ENCODE measurements at places on chromosomes 16 and 17.

- DNase-seq = no peak
Measured at GRCh38 chr16:80080287-80080851, 460.4 kb upstream of the DYNLRB2 start.

DNA sequence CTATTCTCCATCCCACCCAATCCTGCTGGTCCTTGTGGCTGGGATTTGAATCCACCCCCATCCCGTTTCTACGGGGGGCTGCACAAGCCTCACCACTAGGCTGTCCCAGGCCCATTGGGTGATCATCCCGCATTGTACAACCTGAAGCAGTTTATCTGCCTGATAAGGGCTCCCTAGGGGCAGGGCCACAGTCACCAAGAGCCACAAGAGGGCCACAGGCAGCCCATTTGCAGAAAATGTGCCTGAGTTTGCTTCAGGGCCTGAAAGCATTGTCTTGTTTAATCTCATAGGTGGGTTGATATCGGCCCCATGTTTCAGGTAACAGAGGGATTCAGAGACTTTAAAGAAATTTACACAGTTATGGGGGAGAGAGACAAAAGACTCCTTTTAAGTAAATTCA, 245.0 kb downstream of the CPPED1 start:
- DNase-seq = no peak

DNA sequence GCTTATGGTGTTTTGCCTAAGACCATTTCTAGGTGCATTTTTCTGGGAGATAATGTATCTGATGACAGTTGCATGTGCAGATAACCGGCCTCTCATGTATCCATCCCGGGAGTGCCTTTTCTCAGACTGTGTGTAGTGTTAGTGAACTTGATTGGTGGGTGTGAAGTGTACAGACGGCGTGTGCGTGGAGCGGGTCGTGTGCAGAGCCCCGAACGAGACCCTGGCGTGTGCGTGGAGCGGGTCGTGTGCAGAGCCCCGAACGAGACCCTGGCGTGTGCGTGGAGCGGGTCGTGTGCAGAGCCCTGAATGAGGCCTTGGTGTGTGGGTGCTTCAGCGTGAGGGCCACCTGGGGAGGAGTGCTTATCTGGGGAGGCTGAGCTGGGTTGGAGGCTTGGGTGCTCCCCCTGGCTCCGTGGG, 28.9 kb upstream of the ZNF750 start:
- no peak for DNase-seq

GRCh38 chr17:21258593-21258992, 5.4 kb upstream of the NATD1 start:
- DNase-seq = no peak

DNA sequence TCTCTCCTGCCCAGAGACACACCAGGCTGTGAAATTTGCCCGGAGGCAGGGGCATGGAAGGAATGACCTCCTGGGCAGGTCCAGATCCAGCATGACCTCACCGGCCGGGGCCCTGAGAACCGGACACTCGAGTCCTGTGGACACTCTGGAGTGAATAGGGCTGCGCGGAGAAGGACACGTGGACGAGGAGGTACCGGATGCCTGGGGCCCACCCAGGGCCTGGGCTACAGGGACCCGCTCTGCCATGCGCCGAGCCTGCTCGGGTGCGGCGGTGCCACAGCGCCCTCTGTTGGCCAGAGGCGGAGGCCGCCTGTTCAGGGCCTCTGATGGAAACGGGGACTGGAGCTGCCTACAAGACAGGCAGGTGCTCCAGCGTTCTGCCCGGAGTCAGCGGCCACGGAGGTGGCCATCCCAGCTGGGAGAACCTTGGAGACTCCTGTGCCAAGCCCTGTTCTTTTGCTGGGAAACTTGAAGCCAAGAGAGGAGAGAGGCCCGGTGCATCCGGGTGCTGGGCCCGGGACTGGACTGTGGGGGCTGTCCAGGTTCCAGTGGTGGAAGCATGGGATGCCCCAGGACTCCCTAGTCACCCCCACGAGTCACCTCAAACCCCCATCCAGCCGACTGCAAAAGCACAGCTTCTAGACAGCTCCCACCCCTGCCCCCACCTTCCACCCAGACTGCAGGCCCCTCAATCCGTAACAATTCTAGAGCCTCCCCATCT, 19.3 kb upstream of the NXPH3 start:
- DNase-seq = peak; percentile 87

DNA sequence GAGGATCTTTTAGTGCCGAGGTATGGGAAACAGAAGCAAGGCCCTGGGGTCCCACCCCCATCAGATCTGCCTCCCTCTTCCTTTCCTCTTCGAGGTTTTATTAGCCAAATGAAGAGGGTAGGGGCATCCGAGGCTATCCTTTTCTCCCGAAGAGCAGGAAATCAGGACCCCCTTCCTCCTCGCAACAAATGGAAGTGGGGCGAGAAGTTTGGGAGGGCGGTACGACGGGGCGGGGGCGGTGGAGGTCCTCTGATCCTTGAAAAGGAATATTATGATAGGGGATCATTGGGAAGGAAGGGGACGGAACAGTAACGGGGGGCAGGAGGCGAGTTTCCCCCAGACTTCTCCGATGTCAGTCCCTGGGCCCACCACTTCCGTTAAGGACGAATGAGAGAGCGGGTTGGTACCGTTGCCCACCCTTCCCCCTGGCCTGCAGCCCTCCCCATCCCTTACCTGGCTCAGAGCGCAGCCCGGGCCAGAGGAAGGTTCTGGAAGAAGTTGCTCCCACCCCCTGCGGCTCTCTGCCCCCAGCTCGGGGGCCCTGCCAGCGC, 309 bp downstream of the FOXJ1 start:
- no peak for DNase-seq

DNA sequence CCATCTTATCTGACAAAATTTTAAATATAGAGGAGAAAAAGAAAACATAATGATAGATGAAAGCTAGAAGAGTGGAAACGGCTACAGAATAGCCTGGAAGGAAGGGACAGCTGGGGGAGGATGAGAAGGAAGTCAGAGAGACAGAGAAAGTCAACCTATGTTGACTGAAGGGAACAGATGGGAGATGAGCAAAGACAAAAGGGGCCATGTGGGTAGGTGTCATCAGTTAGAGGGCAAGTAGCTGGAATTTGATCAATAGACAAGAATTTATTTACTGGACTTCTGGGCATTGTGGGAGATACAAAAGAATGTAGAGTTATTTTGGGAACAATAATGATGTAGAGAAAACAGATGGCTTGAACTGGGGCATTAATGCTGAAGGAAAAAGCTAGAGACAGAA, 194.4 kb downstream of the ANKFN1 start:
- no peak for DNase-seq

DNA sequence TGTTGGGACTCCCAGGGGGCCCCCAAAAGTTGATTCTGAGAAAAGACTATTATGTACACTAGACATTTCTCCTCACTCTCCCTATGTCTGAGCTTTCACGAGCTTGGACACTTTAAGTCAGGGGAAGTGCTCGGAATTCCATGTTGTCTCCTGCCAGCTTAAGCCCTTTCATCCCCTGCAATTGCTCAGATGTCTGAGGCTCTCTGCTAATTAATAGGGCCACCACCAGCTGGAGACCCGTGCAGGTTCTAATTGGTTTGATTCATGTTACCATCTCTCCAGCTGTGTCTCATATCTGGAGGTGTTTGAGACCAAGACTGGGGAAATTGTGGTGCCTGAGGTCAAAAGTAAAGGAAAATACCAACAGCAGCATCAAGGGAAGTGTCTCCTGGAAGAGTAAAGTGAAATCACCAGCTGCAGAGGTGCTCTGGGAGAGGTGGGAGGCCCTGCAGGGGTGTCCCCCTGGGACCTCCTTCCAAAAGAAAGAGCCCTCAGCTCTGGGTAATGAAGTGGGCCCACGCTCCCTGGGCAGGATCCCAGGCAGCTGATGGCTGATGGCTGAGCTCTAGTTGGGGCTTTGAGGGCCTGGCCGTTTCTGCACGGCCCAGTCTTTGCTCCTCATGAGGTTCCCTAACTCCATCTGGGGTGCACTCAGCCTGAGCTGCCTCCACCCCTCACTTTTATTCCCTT, 5.8 kb upstream of the UTS2R start:
- DNase-seq = no peak

GRCh38 chr16:88348377-88349152, 34.2 kb upstream of the ZNF469 start:
- DNase-seq = no peak

DNA sequence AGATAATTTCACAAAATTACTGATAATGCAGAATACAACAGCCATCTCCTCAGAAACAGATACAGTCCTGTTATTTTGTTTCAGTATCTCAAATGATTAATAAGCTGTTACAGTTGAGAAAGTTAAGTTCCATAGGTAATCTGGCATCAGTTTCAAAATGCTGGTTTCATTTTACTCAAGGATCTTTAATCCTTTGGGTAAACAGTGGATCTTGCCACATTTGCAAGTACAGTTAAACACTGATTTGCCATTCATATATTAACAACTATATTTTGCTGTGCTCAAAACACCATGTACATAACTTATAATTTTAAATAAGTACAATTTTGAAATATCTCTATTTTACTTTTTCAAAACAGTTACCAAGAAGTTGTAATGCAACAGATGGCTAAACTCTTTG, 31.2 kb downstream of the RPGRIP1L start:
- no peak for DNase-seq

- DNase-seq = no peak
Measured at GRCh38 chr16:29256501-29256981, 150.0 kb downstream of the NPIPB11 start.

DNA sequence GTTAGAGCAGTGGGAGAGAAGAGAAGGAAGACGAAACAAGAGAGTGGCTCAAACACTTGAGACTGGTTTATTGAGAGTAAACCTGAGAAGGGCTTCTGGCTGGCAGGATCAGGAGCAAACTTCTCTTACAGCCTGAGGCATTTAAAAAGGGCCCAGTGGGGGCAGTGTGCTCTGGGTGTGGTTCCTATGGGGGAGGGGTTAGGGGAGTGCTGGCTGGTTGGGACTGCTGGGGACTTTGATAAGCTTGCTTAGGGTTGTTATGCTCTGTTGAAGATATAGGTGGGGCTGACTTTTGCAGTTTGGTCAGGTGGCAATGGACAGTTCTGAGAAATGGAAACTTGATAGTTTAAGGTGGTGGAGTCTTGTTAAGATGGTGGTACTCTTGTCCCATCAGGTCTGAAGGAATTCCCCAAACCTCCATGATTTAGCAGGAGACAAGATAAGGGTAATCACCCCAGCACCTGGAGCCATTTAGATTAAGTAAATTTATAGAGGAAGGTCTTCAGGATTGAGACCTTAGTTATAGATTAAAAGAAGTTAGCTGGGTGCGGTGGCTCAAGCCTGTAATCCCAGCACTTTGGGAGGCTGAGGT, 79.3 kb downstream of the EMP2 start:
- no peak for DNase-seq

- peak; percentile 29 for DNase-seq
Measured at GRCh38 chr16:19294156-19294649, 8.7 kb downstream of the CLEC19A start.

DNA sequence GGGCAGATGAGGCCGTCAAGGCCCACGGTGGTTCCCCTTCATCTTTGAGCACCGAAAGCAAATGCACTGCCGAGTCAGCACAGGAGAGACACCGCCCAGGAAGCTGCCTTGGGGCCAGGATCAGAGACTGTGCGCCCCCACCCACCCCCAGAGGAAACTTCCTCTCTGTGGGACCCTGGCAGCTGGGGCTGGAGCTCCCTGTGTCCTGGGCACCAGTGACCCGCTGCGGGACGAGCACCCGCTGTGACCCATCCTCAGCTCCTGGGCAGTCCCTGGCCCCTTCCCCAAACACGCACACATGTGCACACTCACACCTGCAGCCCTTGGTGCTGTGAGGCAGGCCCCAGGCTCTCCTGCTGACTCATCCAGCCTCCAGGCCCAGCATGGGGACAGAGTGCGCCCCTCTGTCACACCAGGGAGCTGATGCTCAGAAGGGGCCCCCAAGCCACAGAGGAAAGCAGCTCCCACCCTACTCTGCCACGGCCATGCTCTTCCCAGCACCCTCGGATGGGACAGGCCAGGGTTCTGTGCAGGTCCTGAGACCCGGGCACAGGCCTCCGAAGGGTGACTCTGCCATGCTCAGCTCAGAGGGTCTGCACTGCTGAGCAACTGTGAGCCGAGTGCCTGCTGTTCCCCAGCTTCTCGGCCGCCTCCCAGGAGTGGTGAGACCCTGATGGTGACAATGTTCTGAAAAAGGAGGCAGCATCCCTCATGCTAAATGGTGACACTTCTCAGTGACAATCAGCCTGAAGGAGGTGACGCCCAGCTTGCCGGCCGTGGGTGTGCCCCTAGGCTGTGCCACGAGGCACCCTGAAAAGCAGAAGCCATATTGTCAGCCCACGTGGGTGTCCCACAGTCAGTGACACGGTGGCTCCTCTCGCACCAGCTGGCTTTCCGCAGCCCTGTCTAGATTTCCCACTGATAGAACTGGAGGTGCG, 3.6 kb downstream of the PIEZO1 start:
- peak; percentile 63 for DNase-seq

GRCh38 chr17:17141860-17142552, 64.1 kb downstream of the PLD6 start:
- peak; percentile 52 for DNase-seq

- DNase-seq = no peak
Measured at GRCh38 chr17:50559674-50560184, 786 bp upstream of the CACNA1G start.

GRCh38 chr17:21021208-21021803, 21.5 kb downstream of the USP22 start:
- no peak for DNase-seq

DNA sequence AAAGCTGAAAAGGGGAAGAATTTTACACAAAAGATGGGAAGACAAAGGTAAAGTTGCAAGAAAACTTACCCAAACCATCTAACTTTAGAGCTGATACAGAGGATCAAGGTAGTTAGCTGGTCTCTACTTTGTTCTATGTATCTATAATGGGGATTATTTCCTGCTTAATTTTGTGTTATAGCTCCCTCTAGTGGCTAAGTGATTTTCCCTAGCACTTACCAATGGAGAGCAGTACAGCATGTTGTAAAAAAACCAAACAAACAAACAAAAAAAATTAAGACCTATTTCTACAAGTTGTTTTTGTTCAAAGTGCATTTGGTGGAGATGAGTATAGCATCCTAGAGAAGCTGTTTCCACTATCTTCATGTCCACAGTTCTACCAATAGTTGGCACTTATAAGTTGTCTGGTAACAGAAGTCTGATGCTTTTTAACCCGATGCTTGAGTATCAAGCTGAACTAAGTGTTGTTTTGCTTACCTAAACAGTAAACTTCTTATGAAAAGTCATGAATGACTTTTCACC, 7.5 kb downstream of the SRSF1 start:
- DNase-seq = no peak

GRCh38 chr17:47298712-47299111, 25.0 kb upstream of the EFCAB13 start:
- DNase-seq = no peak

All from activated CD4-positive, CD25-positive, alpha-beta regulatory T cell treated with anti-CD3 and anti-CD28 coated beads, Interleukin-2, amount 50 U/mL, for 72 hours (primary cell).